ENCODE measurements at places on chromosomes 2 and 18. TPM values are rescaled to one million over a fixed set of nuclear protein-coding genes. Genes with fewer than 3 reads are reported as not detected.
A peak's percentile ranks its signal among the peaks of the same experiment; 100 is the strongest.

- no peaks in the 10 kb centered on the region for H3K4me1 ChIP-seq
- no peaks in the 10 kb centered on the region for H3K27me3 ChIP-seq
- no peak for DNase-seq
- no peak overlapping the region for H3K27ac ChIP-seq
Measured at GRCh38 chr2:220270481-220271070, 643.1 kb downstream of the SLC4A3 start.

GRCh38 chr18:44135741-44136140 lies 544.9 kb upstream of the SETBP1 start:
- no peak overlapping the region for H3K27ac ChIP-seq
- no peak for DNase-seq
- no peaks in the 10 kb centered on the region for H3K36me3 ChIP-seq

DNA sequence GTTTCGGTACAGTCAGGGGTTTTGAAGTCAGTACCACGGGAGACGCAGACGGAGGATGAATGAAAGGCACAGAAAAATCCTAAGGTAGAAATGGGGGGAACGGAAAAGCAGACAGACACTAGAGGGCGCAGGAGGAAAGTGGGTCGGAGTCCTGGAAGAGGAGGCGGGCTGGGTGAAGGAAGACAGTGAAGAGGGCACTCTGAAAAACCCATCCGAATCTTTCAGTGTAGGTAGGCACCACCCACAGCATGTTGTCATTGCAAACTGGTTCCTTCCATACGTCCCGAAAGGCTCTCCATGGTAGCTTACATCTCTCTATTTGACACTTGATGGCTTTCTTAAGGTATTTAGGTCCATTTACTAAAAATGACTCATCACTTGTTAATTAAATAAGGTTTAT lies 18.5 kb upstream of the ZNF236 start:
- H3K4me1 ChIP-seq = peaks cover 6% of the 10 kb centered on the region
- H3K4me3 ChIP-seq = no peak overlapping the region
- H3K36me3 ChIP-seq = no peaks in the 10 kb centered on the region
- no peak overlapping the region for H3K27ac ChIP-seq

DNA sequence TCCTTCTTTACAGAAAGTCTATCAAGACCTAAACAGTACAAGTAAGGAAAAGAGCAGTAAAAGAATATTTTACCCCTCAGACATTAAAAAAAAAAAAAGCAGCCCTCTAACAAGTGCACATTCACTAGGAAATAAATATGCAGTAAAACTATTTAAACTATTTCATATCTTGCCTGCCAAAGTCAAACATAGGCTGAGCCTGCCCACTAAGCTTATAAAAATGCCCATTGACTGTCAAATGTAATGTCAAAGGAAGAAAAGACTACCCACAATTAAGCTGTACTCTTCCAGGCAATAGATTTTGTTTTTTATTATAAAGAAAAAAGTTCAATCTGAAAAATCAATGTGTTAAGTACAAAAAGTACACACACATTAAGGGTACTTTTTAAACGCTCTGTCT lies 11.8 kb downstream of the ALS2 start:
- no peak overlapping the region for H3K27ac ChIP-seq
- no peak overlapping the region for H3K4me3 ChIP-seq
- peaks cover 6% of the 10 kb centered on the region for H3K36me3 ChIP-seq
- peaks cover 4% of the 10 kb centered on the region for H3K4me1 ChIP-seq

DNA sequence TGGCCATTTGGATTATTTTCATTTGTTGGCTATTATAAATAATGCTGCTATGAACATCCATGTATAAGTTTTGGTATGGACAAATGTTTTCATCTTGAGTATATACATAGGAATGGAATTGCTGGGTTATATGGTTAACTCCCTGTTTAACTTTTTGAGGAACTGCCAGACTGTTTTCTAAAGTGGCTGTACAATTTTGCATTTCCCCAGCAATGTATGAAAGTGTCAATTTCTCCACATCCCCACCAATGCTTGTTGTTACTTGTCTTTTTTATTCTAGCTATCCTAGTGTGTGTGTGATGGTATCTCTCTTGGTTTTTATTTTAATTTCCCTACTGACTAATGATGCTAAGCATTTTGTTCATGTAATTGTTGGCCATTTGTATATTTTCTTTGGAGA lies 90.6 kb upstream of the CYP26B1 start:
- H3K4me1 ChIP-seq = peaks cover 14% of the 10 kb centered on the region
- peaks cover 2% of the 10 kb centered on the region for H3K36me3 ChIP-seq
- no peaks in the 10 kb centered on the region for H3K27me3 ChIP-seq
- no peak for DNase-seq
- H3K27ac ChIP-seq = no peak overlapping the region

DNA sequence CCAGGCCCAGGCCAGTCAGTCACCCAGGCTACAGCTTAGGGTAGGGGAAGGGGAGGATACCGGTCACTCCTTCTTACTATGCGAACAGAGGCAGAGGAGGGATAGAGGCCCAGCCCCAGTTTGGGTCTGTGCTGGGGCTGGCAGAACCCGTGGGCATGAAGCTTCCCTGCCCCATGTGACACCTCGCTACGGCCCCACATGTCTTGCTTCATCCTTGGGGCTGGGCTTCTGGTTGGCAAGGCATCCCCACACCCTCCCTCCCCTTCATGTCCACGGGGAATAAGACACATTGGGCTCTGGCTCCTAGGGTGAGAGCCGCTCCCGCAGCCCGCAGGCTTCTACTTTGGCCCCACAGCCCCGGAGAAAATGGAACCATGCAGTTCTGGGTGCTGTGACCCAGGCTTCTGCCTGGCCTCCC lies 32.4 kb downstream of the HS1BP3 start:
- no peak overlapping the region for H3K27ac ChIP-seq
- H3K36me3 ChIP-seq = peaks cover 10% of the 10 kb centered on the region

The FBXO48 gene
- 1.7 TPM for total RNA-seq

GRCh38 chr2:102010902-102011301 lies 19.1 kb downstream of the IL1R2 start:
- H3K4me1 ChIP-seq = peaks cover 14% of the 10 kb centered on the region
- DNase-seq = no peak
- peaks cover 4% of the 10 kb centered on the region for H3K36me3 ChIP-seq
- peaks cover 38% of the 10 kb centered on the region for H3K27me3 ChIP-seq

The MC2R gene
- total RNA-seq = not detected

DNA sequence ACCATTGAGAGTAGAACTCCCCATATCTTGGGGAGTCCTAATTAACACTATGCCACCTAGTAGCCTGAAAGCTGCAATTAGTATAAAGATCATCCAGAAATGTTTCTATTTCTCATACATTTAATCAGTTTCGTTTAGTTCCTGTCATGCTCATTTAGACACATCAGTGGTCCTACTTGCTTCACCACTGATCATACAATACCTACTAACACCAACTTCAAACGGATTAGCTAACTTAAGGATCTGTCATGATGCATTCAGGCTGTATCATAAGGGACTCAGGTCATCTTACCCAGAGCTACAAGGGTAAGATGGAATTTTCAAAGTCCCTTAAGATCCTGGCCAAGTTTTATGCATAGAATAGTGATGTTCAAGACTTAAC lies 6.8 kb downstream of the SRSF7 start:
- H3K27ac ChIP-seq = peak overlapping the region; percentile 98
- H3K36me3 ChIP-seq = peaks cover 6% of the 10 kb centered on the region
- H3K4me3 ChIP-seq = no peak overlapping the region
- peaks cover 48% of the 10 kb centered on the region for H3K4me1 ChIP-seq
- no peaks in the 10 kb centered on the region for H3K27me3 ChIP-seq

DNA sequence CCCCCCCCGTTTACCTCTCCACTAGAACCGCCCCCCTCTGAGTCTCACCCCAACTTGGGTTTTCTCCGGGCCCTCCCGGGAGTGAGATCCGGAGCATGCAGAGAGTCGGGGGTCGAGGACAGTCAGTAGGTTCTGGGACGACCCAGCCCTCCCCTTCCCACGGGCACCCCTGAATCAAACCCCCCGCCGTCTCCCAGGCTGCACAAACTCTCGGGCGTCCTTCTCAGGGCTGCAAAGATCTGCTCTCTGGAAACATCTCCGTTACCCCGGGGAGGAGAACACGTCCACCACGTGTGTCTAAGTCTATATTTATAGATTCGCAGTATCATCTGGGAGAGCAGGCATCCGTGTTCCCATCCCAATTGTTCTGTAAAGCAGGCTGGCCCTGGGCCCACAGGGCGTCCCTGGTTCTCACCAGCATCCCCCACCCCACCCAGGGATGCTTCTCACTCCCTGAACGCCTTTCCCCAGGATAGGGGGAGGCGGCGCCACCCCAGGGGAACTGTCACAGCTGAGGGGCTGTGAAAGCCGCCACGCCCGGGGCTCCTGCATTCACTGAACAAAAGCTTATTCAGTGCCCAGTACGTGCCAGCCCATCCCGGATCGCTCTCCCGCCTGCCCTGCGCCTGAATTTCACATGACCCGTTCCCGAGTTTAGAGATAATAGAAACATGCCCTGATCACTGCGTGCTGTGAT lies 765 bp upstream of the DIPK1C start:
- peak overlapping the region; percentile 82 for H3K4me3 ChIP-seq
- peaks cover 60% of the 10 kb centered on the region for H3K27me3 ChIP-seq
- H3K27ac ChIP-seq = no peak overlapping the region
- H3K4me1 ChIP-seq = no peaks in the 10 kb centered on the region
- no peaks in the 10 kb centered on the region for H3K36me3 ChIP-seq
- DNase-seq = no peak

Data from T-helper 17 cell (primary cell).